Activated CD4-positive, alpha-beta T cell treated with anti-CD3 and anti-CD28 coated beads, Interleukin-10, Interleukin-2, amounts not matched to agents 100 ng/mL and 50 ng/mL, durations not matched to agents 16 hours and 8 hours (primary cell): ENCODE measurements at places on chromosomes 1 and 21.

DNA sequence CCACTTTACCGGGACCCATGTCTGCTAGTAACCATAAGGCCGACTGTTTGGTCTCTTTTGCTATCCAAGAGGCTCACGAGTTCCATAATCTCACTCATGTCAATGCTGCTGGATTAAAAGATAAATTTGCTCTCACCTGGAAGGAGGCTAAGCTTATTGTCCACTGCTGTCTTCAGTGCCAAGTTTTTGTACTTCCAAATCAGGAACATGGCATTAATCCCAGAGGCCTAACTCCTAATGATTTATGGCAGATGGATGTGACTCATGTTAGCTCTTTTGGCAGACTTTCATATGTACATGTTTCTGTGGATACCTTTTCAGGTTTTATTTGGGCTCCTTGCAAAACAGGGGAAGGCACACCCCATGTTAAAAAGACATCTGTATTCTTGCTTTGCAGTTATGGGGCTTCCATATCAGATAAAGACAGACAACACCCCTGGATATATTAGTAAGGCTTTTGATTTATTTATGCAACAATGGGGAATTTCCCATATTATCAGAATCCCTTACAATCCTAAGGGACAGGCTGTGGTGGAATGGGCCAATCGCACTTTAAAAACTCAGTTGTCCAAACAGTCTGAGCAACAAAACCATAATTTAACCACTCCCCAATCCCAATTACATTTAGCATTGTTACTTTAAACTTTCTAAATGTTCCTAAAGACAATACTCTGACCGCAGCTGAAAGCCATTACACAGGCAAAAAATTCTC is 162.7 kb downstream of the IER5 start:
- no peak for DNase-seq

- no peak for DNase-seq
Measured at GRCh38 chr1:175646439-175647209, 96.8 kb downstream of the TNR start.

DNA sequence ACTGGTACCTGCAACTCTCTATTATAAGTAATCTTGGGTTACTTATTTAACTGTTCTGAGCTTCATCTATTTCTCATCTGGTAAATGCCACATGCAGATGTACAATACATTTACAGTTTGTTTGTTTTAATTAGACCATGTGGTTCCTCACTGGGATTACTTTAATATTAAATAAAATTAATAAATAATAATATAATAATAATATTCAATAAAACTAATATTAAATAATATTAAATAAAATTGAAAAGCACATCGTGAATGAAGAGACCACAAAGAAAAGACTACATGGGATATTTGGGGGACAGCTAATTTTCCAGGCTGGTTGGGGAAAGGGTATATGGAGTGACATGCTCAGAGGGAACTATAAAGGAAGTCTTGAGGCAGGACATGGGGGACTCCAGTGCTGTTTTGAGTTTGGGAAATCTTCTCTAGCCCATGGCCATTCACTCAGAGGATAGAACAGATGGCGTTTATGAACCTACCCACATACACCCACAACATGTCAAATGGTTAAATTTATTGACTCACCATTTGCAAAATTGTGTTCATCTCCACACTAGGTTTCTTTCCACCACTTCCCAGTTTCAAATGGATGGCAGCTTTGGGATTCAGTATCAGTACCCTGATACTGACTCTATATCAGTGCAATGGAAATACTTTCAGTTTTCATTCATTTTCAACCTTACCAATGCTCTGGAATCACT is 25.6 kb downstream of the DIRAS3 start:
- no peak for DNase-seq

DNA sequence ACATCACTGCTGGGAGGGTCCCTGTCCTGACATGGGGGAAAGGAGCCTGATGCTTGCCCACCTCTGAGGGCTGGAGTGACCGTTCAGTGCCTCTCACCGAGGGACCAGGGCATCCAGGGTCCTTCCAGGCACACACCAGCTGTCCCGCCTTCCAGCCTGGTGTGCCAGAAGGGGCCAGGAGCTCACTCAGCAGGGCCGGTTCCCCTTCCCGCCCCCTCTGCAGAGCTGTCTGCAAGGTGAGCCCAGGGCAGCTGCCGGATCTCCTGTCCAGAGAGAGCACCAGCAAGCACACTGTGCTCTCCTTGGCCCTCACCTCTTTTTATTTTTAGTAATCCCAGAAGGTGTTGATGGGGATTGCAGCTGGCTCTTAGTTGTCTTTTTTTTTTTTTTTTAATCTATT is 16.9 kb downstream of the H6PD start:
- no peak for DNase-seq

GRCh38 chr1:201026234-201026633 is 2.7 kb upstream of the KIF21B start:
- DNase-seq: no peak

GRCh38 chr1:246532519-246532918 is 25.4 kb upstream of the SMYD3 start:
- DNase-seq: no peak

- DNase-seq: no peak
Measured at GRCh38 chr1:178603926-178604325, 91.0 kb downstream of the TEX35 start.

DNA sequence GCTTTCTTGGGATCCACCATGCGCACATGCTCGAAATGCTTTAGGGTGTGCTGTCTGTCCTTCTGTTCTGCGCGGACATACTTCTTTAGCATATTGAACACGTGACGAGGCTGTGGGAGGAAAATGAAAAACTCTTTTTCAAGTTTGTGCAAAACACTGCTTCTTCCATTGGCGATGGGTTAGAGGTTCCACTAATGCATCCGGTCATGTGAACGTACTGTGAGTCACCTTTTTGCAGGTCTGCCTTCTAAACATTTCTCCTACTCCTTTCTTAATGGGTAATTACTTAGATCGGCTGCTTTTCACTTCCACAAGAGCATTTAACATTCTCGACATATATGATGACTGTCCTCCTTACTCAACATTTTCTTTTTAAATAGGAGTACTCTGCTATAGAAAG is 214.9 kb downstream of the APP start:
- no peak for DNase-seq

GRCh38 chr1:205229399-205229871 is 1.7 kb downstream of the TMCC2 start:
- DNase-seq: peak; percentile 88

DNA sequence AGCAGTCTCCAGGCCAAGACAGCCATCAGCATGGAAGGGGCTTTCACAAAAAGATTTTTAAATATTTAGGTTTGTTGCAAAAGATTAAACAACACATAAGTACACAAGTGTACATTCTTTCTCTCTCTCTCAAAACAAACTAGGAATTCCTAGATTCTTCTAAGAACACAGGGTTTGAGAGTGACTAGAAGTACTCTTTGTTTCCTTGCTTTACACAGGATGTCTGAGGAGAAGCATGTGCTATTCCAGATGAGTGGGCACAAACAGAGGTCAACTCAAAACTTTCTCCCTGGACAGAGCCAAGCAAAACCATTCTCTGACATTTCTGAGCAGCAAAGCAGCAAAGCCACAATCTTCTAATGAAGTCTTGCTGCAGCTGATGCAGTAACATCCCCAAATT is 210.6 kb upstream of the HOOK1 start:
- no peak for DNase-seq

DNA sequence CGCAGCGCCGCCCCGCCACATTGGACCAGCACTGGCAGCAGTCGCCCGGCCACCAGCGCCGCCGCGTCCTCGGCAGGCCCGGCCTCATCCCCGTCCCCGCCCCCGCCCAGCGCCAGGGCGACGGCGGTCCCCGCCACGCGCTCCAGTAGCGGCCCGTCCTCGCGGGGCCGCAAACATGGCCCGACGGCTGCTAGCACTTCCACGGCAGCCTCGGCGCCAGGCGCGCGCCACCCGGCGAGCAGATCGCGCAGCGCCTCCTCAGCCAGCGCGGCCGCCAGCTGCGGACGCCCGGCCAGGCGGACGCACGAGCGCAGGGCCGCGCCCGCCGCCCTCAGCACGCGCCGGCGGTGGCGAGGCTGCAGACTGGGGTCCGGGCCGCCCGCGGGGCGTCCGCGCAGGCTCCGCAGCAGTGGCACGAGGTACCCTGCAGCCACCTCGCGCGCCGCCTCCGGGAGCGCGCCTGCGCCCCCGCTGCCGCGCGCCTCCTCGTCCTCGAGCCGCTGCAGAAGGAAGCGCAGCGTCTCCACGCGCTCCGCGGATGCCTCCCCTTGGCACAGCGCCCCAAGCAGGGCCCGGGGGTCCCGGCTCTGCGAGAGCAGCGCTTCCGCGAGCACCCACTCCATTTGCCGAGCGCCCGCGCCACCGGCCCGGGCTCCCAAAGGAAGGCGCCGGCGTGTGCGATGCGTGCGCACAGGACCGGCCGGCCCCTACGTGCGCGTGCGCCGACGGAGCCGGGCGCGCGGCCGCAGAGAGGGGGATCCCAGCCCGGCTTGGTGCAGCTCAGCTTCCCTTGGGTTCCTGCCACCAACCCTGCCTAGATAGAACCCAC is at the start of gene TARBP1:
Gene TARBP1 (minus strand): TSS at position 699 of the 829 bp plus-strand sequence. CDS start 76 bp downstream, at position 623.
- peak; percentile 88 for DNase-seq
